ENCODE measurements at places on chromosomes 11 and 22. TPM values are rescaled to one million over a fixed set of nuclear protein-coding genes. Genes with fewer than 3 reads are reported as not detected.

DNA sequence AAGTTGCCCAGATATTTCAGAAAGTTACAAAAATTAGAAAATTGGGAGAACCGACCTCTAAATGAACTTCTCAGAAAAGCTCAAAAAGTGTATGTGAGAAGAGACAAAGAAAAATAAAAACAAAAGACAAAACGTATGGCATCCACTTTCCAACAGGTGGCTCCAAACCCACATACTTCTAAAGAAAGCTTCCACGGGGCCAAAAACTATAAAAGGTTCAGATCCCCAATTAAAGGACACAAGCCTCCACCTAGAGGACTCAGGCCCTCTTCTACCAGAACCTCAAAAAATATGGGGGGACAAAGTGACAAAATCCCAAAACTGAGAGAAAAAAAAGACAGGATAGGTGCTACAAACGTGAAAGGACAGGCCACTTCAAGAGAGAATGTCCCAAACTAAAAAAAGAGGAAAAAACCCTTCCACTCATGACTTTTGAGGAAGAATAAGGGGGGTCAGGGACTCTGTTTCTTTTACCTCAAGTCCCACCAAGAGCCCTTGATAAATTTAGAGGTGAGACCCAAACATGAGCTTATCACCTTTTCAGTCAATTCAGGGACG, 8.8 kb downstream of the SCGB2A1 start:
- DNase-seq, result peak; percentile 19

DNA sequence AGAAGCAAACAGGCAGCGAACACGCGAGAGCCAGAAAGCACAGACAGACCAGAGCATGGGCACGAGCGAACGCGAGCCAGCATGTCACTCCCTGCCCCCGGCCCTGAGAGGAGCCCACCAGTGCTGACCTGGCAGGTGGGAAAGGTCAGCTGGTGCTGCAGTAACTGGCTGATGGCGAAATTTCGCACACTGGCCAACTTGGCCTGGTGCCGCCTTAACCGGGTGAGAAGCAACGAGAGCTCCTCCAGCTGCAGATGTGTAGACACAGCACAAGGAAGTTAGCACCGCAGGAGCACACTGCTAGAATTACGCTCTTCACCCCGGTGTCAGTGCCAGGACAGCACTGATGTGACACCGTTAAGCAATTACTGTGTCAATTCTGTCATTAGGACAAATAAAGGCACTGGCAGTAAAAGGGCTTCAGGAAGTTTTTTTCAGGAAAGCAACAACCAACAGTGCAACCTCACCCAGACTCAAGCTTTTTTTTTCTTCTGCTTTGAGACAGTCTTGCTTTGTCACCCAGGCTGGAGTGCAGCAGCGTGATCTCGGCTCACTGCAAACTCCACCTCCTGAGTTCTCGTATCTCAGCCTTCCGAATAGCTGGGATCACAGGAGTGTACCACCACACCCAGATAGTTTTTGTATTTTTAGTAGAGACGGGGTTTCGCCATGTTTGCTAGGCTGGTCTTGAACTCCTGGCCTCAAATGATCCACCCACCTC, 76.8 kb downstream of the C11orf58 start:
- DNase-seq, result no peak

DNA sequence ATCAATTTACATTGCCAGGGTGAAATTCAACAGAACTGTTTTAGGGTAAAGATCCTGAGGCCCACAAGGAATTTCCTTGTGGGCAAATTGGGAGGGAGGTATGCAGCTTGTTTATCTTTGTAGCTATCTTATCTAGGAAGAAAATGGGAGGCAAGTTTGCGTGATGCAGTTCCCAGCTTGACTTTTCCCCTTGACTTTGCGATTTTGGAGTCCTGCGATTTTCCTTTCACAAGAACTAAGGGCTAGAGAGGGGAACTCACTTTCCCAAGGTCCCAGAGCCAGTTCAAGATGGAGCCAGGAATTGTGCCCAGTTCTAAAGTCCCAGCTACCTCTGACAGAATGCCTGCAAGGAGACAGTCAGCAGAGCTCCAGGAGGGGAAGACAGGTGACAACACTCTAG, 30.7 kb downstream of the RIBC2 start:
- DNase-seq, result no peak

The CYP2D6 gene
- not detected for total RNA-seq

- no peak for DNase-seq
Measured at GRCh38 chr11:72026090-72026489, 27.4 kb downstream of the IL18BP start.

DNA sequence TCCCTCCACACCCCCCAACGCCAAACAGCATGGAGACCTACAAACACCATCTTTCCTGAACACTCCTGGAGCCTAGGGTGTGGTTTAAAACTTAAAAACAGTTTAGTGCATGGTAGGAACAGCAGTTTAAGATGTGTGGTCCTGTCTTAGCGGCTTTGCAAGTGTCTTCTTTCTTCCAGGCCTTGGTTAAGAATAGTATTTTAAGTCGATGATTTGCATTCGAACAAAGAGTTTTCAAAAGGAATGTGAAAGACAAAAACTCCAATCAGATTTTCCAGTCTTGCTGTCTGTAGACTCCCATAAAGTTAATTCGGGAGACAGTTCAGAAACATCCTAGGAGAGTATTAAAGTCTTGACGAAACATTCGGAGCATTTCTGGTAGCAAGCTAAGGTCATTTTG, 3.7 kb downstream of the FGF4 start:
- no peak for DNase-seq

GRCh38 chr11:128497061-128497775, 90.1 kb downstream of the ETS1 start:
- peak; percentile 92 for DNase-seq
